HFF-Myc (cell line): ENCODE measurements at places on chromosomes 1 and 21.

GRCh38 chr1:63190171-63190570 lies 132.2 kb upstream of the FOXD3 start:
- DNase-seq = no peak

DNA sequence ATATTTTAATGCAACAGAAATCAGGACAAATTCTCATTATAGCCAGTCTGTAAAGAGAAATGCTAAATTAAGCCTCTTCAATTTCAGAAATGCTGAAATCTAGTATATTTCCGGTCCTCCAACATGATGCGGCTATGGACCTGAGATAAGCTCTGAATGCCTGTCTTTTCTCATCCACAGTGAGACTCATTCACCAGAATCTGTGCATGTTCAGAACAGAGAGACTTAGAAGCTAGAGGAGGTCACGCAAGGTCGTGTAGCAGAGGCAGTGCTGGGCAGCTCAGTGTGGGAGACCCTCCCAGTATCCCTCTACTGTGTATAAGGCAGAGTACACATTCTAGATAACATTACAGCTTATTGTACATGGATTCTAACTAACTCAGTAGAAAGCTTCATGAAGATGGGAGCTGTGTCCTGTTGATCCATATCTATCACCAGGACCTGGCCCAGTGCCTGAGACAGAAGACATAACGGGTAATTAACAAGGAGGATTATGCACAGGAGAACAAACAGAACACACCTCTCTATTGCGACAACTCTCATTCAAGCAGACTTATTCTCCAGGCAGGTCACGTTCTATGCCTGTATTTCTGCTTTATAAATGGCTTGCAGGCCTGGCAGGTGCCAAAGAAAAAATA lies 97.0 kb upstream of the COA6 start:
- no peak for DNase-seq

- DNase-seq = no peak
Measured at GRCh38 chr1:171252482-171252881, 4.2 kb downstream of the FMO1 start.

- no peak for DNase-seq
Measured at GRCh38 chr1:246785494-246786111, 61.4 kb downstream of the SCCPDH start.

GRCh38 chr1:39571178-39571483 lies 5.5 kb downstream of the PABPC4 start:
- no peak for DNase-seq
